ENCODE measurements at places on chromosomes 13 and 19.

DNA sequence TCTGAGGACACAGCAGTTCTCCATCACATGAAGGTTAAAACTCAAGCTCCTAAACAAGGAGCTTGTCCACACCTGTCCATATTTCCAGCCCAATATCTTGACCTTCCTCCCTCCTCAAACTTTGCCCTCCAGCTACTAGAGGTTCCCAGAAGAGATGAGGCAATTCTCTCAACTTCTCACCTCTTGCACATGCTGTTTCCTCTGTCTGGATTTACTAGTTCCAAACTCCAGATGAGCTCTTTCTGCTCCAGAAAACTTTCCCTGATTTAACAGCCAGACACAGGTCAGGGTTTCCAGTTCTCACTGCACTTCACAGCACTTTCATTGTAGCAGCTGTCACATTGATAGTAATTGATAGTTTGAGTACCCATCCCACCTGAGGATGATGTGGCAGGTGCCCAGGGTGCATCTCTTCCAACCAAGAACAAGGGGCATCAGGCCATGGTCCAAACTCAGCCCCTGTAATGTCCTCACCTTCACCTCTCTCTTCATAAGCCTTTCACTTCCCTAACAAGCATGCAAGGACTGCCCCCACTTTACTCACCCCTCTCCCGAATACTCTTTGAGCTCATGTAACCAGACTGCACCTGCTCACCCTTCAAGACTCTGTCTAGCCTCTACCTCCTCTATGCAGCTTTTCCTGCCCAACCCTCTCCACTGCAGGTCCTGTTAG, 3.0 kb upstream of the WDFY2 start:
- DNase-seq = no peak

DNA sequence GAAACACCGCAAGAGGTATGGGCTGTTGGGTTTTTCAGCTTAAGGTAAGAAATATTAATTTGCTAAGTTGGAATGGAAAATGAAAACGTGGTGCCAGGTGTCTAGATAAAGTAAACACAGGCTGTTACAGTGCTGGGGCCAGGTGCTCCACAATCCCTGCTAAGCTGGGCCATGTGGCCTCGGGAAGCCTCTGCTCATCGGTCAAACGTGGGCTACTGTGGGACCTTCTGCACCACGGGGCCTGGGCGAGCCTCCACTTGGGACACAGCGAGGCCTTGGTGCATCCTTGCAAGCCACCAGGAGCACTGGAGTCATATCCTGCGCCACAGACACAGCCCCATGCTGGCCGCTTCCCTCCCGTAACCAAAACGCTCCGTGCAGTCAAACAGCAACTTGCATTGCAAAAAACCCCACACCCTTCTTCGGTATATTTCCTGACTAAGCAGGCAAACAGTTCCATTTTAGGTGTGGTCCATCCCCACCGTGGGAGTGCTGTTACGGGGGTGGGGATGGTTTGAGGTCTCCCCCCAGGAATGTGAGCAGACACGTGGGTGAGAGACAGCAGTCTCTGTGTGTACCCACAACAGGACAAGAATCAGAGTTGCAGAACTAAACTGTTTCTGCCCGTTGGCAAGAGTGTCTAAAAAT, 96.3 kb upstream of the SOX1 start:
- no peak for DNase-seq

- no peak for DNase-seq
Measured at GRCh38 chr19:695352-695949, at the start of gene PRSS57. TSS of gene PRSS57 (minus strand) at chr19:695452. CDS start at chr19:695430, 22 bp downstream.

GRCh38 chr13:19152403-19152802, 29.2 kb downstream of the TUBA3C start:
- DNase-seq = no peak

DNA sequence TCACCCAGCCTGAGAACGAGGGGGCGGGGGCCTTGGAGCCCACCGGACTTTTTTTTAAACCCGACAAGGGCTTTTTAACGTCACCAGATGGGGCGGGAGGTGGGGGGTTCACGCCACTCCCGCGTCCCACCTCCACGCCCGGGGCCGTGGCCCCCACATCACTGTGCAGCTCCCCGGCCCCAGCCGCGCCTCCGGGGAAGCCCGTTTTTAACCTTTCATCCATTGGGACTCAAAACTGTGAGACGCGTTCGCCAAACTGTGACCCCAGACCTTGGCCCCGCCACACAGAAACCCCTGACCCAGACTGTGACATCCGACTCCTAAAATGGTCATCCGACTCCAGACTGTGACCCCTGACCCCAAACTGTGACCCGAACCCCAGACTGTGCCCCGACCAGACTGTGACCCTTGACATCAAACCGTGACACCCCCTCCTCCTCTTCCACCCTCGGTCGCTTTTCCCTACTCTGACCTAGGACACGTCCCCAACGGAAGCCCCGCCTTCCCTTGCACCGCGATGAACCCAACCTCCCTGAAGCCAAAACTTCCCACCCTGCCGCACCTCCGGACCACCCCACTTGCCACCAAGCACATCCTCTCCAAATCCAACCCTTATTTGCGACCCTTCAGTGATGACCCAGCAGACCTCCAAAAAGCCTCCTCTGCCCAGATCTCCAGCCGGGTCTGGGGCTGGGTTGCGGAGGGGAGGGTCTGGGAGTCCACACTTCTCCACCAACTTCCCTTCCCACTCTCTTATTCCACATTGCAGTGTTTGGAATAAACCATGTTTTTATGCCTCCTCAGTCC, 1.5 kb upstream of the GRWD1 start:
- DNase-seq = no peak

GRCh38 chr19:54408456-54409026, 6.7 kb upstream of the TTYH1 start:
- no peak for DNase-seq

DNA sequence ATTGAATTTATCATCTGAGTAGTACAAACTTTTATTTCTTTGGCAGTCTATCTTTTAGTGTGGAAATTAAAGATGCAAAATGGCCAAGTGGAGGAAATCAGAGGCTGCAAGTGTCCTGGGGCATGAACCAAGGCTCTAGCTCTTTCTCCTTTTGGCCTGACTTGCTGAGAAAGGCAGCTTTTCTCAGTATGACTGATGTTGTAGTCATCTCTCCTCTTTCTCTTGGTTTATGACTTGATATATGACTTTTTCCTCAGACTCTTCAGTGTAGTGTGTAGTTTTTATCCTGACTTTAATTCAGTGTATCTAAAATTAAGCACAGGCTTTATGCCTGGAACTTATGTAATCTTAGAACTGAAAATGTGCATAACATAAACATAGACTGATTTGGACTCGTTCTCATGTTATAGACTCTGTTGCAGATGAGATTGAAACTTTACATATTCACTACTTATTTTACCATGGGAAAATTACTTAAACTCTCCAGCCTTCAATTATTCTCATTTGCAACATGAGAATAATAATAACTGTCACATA, 65.7 kb downstream of the SLITRK5 start:
- no peak for DNase-seq

DNA sequence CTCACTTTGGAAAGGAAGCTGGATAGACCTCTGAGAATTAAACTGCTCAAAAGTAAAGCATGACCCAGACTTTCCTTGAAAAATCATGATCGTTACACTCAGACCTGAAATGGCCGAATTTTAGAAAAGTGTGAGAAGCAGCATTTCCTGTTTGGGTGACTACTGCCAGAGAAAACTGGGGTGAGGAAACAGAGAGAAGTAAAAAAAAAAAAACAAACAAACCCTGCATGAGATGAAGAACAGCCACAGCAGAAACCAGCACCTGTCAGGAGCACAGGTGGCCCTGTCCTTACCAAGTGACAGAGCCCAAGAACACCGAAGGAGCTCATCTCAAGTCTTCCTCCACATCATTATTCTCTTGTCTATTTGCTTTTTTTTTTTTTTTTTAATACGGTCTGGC, 12.0 kb upstream of the ADPRHL1 start:
- DNase-seq = no peak

GRCh38 chr13:109274188-109274821, 512.1 kb downstream of the IRS2 start:
- DNase-seq = no peak

- DNase-seq = no peak
Measured at GRCh38 chr13:48851707-48852106, 124.0 kb upstream of the FNDC3A start.

DNA sequence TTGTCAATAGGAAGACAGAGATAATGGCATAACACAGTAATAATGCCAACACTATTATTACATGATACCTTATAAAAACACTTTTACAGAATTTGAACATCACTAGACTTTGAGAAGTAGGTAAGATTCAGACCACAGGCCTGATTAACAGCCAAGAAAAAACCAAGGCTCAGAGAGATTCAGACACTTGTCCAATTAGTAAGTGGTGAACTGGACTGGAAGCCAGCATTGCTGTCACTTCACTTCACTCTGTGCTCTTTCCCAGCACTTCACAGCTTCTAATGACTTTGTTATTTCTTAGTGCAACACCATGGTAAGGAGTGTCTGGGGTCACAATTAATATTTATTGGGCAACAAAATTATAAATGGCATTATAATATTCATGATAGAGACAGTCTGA, 91.9 kb downstream of the TRPC4 start:
- no peak for DNase-seq

DNA sequence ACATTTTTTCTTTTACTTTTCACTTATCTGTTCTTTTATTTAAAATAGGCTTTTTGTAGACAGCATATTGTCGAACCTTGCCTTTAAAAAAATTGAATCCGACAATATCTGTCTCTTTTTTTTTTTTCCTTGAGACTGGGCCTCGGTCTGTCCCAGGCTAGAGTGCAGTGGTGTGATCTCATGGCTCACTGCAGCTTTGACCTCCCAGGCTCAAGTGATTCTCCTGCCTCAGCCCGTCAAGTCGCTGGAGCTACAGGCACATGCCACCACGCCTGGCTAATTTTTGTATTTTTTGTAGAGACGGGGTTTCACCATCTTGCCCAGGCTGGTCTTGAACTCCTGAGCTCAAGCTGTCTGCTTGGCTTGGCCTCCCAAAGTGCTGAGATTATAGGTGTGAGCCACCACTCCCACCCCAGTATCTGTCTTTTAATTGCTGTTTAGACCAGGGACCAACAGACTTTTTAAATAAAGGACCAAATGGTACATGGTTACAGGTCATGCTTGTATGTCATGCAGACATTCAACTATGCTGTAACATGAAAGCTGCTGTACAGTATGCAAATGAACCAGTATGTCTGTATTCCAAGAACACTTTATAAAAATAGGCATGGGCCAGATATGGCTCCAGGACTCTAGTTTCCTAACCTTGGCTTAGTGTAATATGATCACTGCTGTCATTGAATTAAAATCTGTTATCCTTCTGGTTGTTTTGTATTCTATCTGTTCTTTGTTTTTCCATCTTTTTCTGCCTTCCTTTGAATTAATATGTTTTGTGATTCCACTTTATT, 80.3 kb downstream of the GJA3 start:
- no peak for DNase-seq

DNA sequence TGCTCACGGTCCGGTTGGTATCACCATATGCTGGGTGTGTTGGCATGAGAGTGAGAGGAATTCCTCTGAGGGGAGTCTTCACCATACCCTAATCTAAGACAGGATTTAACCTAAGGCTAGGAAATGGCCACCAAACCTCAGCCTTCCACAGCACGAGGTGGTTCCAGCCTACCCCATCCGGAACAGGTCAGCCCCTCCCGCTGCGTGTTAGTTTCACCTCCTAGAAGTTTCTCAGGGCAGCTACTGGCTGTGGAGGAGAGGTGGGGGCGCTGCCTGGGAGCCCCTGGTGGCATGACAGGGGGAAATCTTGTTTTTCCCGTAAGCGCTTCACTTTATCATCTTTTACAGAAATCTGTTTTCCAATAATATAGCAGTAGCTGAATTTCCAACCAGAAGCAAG, 55.1 kb downstream of the RGCC start:
- DNase-seq = no peak

GRCh38 chr13:24539500-24540165, 27.1 kb upstream of the PARP4 start:
- no peak for DNase-seq

DNA sequence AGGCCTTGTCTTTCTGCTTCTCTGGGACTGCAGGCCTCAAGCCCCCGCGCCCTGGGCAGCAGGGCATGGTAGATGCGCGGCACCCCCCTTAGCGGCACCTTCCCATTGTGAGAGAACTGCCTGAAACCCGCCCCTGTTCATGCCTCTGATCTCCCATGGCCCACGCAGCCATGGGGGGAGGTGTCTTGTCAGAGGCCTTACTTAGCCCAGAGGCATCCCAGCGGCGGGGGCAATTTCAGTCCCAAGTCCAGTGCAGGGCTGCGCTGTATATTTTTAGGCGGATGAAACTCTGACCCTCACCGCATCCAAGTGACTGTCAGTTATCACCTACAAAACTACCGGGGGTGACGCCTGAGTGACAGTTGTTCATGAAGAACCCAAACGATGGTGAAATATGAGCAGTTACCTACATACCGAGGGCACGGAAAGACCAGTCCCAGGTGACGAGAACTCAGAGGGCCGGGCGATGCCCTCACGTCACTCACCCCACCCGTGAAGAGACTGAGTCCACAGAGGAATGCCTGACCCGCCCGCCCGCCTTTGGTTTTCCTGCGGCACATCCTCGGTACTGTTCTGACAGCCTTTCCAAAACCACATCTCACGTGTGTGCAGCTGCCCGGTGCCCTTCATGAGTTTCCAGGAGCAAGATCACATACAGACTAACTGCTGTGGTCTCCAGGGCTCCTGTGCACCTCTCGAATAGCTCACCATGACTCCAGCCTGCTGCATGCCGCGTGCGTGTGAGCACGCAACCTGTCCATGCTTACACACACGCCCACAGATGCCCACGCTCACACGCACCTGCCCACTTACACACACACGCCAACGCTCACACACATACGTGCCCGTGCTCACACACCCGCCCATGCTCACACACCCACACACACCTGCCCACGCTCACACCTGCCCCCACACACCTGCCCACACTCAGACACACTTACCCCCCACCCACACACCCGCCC, 14.4 kb downstream of the IL17D start:
- no peak for DNase-seq

DNA sequence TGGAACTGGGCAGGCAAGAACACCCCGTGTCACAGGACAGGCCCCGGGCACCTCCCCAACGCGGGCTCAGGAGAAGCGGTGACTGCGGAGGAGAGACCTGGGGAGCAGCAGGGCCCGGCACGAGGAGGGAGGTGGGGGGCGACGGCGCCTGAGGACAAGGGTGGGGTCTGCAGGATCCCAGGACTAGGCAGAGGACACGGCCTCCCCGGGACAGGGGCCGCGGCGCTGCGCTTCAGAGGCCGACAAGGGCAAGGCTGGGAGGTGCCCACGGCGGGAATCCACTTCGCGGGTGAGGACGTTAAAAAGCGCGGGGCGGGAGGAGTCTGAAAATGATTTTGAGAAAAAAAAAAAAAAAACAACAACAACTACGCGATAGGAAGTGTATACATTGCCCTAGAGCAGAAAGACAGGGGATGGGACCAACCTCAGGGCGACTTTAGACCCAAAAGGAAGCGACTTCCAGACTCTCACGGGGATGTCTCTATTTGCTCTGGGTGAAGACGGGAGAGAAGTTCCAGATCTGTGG, 44.9 kb downstream of the ZNF611 start:
- peak; percentile 13 for DNase-seq

DNA sequence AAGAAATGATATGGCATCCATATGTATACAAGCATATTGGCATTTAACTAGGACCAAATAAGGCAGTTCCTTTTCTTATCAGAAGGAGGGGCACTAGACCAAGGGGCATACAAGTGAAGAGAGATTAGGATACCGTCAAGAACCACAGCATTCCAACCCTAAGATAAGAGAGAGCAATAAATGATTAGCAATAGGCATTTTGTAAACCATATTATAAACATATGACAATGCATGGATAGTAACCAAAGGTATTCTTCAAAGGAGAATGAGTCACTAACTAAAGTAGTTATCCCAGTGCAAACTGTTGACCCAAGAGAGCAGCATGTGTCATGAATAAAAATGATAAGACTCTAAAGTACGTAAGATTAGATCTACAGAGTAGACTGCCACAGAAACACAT, 500.9 kb upstream of the HTR2A start:
- no peak for DNase-seq

GRCh38 chr13:106373989-106374572, 161.4 kb downstream of the EFNB2 start:
- no peak for DNase-seq

Measured in neural crest cell (in vitro differentiated cells).